ENCODE measurements at places on chromosomes 3 and 15.

DNA sequence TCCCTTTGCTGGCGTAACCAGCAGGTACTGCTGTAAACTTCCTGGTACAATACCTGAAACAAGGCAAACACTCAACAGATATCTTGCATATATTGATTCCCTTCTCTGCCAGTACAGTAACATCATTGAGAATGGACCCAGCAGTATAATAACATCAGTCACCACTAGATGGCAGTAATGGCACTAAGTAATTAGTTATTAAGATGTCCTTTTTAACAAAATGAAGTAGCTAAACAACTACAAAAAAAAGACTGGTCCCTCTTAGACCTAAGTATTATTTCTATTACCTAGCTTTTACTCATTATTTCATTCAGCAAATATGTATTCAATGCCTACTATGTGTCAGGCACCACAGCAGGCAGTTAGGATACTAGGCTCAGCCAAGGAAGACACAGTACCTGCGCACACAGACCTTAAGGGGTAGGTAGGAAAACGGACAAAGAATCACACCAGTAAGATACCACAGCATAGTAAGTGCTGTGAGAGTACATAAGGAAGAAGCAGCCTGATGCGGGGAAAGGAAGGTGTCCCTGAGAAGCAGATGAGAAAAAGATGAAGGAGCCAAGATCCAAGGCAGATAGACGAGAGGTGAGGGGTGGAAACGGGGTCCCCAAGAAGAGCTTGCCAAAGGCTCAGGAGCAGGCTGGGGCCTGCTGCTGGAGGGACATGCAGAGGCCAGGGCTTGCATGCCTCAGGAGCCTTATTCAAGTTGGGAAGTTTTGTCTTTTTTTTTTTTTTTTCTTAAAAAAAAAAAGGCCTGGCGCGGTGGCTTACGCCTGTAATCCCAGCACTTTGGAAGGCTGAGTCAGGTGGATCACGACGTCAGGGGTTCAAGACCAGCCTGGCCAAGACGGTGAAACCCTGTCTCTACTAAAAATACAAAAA, 102.7 kb upstream of the CHD2 start:
- peak; percentile 91 for DNase-seq

DNA sequence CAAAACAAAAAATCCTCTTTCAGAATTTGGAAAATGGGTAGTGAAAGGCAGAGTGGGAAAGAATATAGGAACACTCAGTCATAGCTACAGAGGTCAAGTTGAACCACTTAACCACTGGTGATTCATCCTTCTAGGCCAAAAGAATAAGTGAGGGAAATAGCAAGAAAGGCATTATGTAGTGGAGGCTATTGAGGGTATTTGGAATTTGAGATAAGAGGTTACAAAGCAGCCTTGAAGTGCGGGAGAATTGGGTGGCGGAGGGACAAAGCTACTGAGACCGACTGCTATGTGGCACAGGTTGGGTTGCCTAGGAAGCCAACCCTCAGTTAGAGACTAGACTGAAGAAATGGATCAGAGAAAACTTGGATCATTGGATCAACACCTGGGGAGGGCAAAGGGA, 109.5 kb downstream of the SYNPR start:
- no peak for DNase-seq

GRCh38 chr3:72515941-72516340, 332.3 kb downstream of the SHQ1 start:
- no peak for DNase-seq

- no peak for DNase-seq
These were observed 96.1 kb upstream of the CTNNB1 start for GRCh38 chr3:41103200-41103599.

DNA sequence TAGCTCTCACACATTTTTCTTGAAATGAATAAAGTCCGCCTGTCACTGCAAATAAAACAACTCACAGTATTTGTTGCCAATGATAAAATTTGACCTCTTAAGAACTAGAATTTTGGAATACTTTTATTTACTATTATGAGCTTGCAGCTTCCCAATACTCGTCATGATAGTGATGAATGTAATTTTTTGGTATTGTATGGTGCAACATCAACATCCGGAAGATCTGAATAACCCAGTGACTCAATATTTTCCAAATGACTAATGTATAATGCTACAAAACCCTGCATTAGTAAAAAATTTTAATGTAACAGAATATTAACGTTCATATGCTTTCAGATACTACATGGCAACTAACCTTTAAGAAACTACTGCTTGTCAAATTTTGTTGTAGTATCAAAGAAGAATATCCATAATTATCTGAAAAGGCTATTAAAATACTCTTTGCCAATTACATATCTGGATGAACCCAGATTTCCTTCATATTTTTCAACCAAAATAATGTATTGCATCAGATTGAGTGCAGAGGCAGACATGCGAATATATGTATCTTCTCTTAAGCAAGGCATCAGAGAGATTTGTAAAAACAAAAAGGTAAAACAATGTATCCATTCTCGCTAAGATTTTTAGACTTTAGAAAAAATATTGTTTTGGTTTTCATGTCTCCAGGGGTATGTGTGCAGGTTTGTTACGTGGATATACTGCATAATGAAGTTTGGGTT, 95.3 kb downstream of the IGF2BP2 start:
- no peak for DNase-seq

DNA sequence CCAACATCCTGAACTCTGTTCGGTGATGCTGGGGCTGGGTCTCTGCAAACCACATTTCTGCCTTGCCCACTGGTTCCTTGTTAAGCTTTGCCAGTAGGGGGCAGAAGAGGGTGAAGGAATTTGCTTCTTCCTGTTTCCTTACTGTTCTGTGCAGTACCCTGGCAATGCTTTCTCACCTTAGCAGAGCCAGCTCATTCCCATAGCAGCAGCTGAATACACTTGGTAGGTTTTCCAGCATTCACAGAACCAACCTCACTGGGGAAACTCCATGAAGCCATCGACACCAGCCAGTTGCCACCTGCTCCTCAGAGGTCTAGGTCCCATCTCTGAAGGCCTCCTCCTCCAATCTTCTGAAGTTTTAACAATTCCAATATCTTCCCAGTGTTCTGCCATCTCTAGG, 308.4 kb downstream of the PDCD6IP start:
- peak; percentile 46 for DNase-seq

DNA sequence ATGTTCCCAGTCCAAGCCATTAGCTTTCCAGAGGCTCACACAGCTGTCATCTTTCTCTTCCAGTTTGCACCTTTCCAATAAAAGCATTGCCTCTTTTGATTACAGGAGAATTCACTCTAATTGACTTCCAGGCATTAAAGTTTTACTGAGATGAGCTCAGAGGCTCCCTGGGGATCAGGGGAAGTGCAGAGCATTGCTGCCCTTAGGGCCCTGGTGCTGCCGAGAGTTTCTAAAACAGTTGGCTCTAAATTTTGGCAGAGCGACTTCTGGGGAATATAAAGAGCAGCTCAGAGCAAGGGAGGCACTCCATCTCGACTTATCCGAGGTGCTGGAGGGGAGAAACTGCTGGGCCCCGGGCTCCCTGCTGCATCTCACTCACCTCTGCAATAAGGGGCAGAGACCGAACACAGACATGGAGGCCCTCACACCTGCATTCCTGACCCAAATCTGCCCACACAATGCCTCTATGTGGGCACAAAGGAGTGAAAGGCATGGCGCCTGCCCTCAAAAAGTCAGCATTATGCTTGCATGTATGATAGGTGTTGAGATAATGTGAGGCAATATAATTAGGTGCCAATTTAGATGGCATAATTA, 61.7 kb downstream of the SCN11A start:
- DNase-seq = no peak

GRCh38 chr15:80462836-80463512, 58.8 kb downstream of the ARNT2 start:
- DNase-seq = no peak

DNA sequence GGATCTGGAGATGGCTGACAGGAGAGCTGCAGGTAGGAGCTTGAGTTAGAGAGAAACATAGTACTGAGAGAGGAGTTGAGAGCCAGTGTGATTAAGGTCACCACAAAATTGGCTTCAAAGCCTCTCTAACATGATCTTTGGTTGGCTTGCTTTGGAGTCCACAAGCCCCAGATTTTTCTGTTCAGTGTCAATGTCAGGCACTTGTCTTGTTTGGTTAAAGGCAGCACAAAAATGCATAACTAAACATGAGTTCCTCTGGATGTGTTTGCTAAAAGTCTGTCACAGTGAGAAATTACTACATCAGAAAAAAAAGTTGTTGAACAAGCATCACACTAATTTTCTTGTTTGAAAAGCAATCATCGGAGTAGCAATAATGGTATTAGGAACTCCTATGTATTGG, 440.5 kb downstream of the NTRK3 start:
- no peak for DNase-seq

DNA sequence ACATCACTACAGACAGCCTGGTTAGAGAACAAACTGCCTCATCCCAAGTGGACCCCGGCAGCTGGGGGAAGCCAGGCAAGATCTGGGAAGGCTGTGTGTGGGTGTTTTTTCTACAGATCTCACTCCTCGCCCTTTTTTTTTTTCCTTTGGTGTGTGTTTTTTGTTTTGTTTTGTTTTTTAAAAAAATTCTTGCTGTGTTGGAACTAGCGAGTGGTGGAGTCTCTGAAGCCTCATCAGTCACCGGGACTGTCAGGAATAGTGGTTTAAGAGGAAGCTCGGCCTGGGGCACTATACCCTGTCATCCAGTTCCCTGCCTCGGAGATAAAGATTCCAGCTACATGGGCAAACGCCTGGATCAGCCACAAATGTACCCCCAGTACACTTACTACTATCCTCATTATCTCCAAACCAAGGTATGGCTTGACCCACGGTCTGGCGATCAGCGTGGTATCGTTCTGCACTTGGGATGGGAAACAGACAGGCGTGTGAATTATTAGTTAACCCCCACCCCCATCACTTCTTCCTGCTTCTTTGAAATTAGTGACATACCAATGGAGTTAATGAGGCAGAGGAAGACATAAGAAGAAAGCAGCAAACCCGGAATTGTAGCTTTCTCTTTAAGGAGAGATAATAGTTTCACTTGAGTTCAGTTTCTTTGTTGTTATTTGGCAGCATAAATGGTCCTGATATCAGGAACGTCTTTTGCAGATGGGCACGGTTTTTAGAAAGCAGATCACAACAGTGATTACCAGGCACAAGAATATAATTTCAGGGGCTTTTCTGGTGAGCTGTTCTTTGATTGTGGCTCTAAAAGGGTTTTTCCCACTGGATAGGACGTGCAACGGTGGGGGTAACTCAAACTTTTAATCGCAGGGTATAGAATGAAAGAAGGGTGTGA, 722 bp downstream of the RBMS3 start:
- DNase-seq = peak; percentile 33

DNA sequence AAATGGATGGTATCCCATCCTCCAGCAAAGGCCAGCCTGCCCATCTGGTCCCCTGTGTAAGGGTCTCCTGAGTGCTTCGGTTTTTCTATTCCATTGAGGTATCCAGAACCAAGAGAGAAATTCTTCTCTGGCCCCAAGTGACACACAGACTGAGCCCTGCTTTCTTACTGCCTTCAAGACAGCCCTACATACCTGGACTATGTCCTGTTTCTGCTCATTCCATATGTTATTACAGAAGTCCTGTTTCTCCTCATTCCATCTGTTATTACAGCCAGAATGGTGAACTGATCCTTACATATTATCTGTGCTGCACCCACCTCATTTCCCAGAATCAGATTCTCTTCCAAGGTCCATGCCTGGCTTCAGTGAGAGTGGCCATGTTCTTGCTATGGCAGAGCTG, 115.2 kb downstream of the DCLK3 start:
- DNase-seq = no peak

GRCh38 chr3:143535994-143536784, 312.1 kb downstream of the SLC9A9 start:
- DNase-seq = peak; percentile 60

GRCh38 chr3:119184796-119185570, 11.6 kb downstream of the UPK1B start:
- no peak for DNase-seq

GRCh38 chr3:143234526-143234925, 115.0 kb downstream of the CHST2 start:
- no peak for DNase-seq

GRCh38 chr3:149479621-149480325, 5.3 kb downstream of the TM4SF4 start:
- no peak for DNase-seq

GRCh38 chr3:148820361-148821245, 7.0 kb upstream of the CPB1 start:
- DNase-seq = no peak

GRCh38 chr15:71060983-71061382, 54.3 kb upstream of the THSD4 start:
- DNase-seq = no peak

DNA sequence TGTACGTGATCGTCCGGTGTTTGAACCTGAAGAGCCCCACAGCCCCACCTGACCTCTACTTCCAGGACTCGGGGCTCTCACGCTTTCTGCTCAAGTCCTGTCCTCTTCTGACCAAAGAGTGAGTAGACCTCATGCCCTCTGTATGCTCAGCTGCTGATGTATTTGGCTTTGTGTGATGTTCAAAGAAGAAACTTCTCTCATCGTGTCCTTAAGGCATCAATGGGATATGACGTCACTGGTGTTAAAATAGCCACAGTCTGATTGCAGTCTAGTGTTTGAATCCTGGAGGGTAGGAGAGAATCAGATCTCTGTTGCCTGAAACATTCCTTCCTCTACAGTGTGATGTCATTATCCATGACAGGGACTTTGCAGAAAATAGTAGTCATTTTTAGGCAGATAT, 28.1 kb downstream of the ABHD2 start:
- DNase-seq = no peak

GRCh38 chr15:25415707-25416106, 23.1 kb downstream of the UBE3A start:
- DNase-seq = no peak

DNA sequence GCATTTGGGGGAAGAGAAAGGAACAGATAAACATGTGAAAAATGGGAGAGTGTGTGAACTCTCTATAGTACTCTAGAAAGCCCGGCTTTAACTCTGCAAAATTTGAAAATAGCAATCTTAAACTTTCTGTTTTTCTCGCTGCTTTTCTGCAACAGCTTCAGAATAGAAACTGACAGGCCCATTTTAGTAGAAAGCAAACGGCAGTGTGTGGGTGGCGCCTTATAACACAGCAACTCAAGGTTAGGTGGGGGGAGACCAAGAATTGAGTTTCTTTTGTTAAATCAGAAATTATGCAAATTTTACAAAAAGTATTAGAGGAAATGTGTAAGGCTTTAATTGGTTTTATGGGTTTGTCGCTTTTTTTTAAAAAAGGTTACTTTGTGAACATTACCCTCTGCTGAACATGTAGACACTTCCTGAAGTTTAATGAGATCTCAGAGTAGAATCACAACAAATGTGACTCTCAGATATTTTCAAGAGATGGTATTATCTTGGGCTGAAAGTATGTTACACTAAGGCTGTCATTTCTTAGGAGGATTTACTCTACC, 107.0 kb downstream of the PTPRG start:
- DNase-seq = no peak

DNA sequence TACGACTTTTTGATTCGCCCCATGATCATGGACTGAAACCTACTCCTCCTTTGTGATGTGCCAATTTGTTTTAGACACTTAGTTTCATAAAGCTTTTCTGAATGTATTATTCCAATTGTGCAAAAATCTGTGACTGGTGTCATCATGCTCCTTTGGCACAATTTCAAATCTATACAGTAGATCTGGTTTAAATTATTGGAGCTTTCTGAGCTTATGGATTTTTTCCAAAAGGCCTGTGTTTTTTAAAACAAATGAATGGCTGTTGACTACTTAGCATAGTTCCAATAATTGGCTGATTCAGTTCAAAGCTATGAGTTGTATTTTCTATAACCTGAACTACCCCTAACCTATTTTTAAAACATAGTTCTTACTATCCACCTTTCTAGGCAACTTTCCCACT, 282.7 kb downstream of the CNTN3 start:
- no peak for DNase-seq

GRCh38 chr3:16788440-16789056, 96.2 kb upstream of the PLCL2 start:
- peak; percentile 33 for DNase-seq

All from NAMALWA (cell line).